ENCODE measurements at places on chromosomes 6 and 20.

- DNase-seq = no peak
Measured at GRCh38 chr6:137845460-137845859, 21.6 kb upstream of the TNFAIP3 start.

DNA sequence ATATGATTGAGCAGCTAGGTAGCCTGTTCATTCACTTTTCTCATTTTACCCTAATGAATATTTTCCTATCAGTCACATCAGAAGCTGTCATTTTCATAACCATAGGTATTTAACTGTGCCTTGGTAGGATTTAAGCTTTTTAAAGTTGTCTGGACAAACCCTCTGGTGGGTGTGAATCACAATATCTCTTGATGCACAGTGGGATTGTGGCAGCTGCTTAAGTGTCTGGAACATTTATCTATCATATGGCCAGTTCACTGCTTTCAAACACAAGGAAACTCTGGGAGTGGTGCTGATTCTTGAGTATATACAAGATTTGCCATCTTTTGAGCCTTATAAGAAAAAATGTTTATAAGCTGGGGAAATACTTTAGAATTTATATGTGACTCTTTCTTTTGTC, 87.0 kb upstream of the SUPT3H start:
- no peak for DNase-seq

DNA sequence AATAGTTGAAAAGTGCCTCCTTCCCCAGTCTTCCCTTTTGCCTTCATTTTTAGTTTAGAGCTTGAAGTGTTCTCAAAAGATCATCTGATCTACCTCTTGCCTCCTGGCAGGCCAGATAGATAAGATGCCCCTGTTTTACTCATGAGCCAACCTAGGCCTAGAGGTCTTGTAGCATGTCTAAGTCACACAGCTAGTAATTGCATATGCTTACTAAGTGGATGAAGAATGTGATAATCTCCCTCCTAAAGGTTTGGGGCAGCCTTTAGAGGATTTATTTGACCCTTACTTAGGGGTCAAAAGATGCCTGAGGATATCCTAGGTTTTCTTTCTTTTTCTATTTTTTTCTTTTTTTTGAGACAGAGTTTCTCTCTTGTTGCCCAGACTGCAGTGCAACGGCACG, 2.1 kb downstream of the C6orf141 start:
- no peak for DNase-seq

DNA sequence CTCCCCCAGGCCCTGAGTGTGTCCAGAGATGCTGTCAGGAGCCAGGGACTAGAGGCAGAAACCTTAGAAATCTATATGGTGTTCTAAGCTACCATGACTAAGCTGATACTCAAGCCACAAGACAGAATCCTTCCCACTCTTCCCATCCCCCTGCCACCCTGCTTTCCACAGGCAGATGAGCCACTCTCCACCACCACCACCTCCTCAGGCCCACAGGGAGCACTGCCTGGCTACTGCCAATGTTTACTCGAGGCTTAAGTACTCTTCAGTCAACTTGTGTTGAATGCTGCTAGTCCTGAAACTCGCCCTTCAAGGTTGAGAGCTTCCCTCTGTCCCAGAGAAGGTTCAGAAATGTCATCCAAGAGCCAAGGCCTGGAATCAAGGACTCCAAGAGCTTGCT, 56.2 kb downstream of the CENPW start:
- DNase-seq = no peak

DNA sequence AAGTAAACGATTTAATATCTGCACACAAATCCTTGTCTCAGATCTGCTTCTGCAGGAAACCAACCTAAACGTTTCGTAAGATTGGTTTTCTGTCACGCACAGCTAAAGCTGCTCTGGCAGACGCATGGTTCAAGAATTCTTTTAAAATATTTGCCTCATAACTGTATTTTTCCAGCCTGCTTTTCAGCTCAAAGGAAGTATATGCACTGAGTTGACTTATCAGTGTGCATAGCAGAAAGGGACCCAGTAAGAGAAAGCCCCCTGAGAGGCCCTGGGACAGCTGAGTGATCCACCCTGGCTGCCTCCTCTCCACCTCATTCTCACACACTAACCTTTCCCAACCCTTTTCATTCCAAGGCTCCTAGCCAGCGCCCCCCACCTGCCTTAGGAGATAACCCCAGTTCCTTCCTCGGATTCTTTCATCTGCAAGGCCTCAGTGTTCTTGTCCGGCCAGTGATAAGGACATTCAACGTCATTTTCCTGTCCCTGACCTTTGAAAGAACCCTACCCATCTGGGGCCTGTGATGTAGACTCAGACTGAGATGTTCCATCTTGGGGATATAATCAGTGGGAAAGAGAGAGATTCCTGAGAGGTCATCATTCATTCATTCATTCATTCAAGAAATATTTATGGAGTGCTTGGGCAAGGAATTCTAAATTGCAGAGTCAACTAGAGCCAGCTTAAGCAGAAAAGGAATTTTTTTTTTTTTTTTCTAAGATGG, 22.4 kb upstream of the SLC9A8 start:
- no peak for DNase-seq

DNA sequence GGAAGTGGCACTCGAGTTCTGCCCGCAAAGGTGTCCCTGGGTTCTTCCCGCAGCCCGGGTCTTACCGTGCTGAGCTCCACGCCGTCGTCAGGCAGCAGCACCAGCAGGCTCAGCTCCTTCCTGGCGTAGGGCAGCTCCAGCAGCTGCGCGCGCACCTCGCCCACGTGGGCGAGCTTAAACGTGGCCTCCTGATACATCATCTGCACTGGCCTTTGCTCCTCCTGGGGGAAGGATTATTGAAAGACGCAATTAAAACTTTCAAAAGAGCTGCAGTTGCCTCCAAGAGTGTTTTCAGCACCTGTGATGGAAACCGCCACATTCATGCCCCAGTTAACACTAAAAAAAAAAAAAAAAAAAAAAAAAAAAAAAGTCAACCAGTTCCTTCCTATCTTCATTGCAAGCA, 11.3 kb downstream of the SERPINB9 start:
- DNase-seq = peak; percentile 87

DNA sequence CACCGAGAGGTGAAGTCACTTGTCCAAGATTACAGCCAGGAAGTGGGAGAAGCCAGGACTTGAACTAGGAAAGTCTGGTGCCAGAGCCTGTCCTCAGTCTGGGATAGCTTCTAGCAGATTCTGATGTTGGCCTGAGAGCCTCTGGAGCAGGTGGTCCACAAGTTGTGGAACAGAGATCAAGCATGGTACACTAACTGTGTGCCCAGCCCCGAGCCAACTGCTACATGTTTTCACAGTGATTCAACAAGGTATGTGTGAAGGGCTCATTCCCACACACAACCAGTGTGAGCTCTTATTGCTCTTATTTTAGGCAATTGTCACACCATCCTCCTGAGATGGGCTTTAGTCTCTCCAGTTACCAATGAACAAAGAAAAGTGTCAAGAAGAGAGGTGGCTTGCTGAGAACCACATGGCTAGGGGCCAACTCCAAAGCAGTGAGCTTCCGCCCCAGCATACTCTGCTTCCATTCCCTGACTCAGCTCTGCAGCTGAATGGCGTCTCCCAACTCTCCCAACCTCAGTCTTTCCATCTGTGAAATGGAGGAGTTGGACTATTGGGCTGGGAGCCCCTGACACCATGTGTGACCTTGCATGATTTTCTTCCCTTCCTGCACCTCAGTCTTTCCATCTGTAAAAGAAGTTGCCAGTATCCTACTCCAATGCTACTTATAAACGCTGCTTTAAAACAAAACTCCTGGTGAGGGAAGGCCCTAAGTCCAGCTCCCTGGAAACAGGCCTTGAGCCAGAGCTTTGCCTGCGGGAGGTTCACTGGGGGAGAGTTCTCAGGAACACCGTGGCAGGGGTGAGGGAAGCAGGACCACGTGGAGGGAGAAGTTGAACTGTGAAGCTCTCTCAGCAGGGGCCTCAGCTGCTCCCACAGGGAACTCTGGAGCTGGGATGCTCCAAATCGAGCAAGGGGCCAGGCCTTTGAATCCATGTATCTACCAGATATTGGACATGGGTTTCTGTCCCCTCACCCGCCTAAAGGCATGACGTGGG, 40.9 kb downstream of the CDH22 start:
- DNase-seq = no peak

DNA sequence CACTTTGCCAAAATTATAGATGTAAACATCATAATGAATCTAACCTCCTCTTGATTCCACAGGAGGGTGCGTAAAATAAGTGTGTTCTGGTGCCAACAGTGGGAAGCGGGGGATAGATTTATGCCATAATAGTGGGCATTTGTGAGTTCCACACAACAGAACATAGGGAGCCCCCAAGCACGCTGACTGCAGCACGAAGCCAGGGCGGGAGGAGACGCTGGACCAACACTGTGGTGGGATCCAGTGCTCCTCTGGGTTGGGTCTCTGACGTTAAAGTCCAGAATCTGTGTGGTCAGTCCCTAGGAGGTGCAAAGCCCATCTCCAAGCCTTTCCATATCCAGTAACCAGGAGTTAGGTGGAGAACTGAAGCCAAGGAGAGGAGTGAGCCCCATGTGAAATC, 1.8 kb upstream of the TTLL2 start:
- DNase-seq = no peak

- no peak for DNase-seq
Measured at GRCh38 chr20:61773926-61774587, 291.6 kb downstream of the TAF4 start.

DNA sequence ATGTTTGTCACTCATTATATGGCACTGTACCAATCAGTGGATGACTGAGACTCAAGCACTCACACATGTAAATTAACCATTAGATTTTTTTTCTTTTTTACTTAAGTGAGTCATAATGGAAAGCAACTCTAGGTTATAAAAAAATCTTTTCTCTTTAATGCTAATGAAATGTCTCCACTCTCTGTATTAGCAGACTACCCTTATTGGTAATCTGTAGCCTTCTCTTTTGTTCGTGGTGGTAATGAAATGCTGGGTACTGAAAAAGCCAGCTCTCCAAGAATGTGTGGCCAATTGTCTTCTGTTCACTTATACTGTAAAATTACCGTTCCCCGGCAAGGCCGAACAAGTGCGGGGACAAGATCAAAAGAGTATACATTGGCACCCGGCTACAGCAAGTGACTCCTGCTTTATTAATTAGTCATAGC, 69.0 kb downstream of the AFG1L start:
- no peak for DNase-seq

GRCh38 chr20:22350624-22351023, 233.7 kb downstream of the FOXA2 start:
- DNase-seq = no peak

- DNase-seq = no peak
Measured at GRCh38 chr6:141105481-141105880, 1027.2 kb upstream of the GJE1 start.

- no peak for DNase-seq
Measured at GRCh38 chr6:102458990-102459389, 1065.5 kb downstream of the GRIK2 start.

GRCh38 chr6:110841266-110841665, 26.0 kb upstream of the CDK19 start:
- DNase-seq = no peak

DNA sequence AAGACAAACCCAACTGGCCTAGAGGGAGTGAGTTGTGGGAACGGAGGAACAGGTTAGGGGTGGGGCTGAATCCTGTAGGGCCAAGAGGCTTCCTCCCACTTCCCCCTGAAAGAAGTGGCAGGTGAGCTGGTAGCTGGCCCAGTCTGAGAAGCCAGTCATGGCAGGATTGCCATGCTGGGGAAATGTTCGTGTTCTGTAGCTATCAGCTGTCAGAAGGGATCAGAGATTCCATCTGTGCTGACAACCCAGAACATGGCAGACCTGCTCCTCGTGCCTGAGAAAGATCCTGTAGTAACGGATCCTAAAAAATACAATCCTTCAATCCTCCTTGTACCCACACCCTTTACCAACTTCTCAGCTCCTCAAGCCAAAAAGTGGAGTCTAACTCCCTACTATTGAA, 43.0 kb downstream of the BANF2 start:
- no peak for DNase-seq

DNA sequence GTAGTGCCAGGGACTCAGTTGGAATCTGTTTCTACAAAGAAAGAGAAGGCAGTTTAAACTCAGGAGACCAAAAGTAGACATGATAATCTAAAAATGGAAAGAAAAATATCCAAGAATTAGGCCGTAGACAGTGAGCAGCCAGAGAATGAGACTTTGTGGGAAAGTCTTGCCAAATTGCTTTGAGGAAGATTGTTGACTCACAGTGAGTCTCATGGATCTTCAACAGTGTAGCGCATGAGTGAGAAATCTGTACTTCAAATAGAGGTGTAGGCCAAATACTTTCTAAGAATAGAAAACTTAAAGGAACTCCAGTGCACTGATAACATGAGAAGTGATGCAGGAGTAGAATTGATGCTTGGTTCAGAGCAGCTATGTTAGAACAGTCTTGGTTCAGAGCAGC, 284.5 kb downstream of the HTR1B start:
- no peak for DNase-seq

- no peak for DNase-seq
Measured at GRCh38 chr6:130105996-130106704, 87.8 kb downstream of the L3MBTL3 start.

GRCh38 chr6:53532061-53532797, 12.7 kb downstream of the GCLC start:
- no peak for DNase-seq

DNA sequence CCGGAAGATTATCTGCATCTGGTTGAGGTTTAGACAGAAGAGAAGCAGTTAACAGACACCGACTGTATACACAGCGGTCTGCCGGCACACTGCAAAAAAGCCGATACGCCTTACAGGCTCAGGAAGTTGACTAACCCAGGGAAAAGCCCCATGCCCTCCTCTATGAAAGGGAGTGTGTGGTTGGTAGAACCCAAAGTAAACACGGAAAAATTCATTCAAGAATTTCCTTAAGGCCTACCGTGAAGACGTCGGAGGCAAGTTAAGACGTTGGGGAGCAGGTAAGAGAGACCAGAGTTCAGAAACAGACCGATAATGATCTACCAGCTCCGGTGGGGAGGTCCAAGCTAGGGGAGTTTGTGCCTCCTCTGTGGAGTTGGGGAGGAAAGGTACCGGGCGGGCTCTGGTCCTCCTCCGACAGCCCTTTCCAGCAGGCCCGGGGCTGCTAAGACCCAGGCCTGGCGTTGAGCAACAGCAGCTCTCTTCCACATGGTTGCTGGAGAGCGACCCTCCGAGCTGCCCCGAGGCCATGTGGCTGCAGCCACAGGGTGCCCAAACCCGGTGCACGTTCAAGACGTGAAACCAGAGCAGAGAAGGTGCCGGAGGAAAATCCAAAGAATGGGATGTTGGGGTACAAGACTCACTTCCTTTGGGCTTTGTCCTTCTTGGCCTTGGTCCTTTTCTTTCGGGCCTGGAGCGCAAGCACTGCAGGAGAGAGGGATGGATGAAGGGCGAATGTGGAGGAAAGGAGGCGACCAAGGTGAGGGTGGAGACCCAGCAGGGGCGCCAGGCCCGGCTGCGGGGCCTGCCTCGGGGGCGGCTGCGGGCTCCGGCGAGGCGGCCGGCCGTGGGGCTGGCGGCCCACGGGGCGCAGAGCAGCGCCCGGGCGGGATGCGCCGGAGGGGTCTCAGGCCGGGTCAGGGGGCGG, 809 bp downstream of the SRPK1 start:
- peak; percentile 64 for DNase-seq

Measured in CD4-positive, alpha-beta T cell treated with Interleukin-21 for 1 hour (primary cell).